Brain pericyte (primary cell): ENCODE measurements at places on chromosomes 6 and 20.

DNA sequence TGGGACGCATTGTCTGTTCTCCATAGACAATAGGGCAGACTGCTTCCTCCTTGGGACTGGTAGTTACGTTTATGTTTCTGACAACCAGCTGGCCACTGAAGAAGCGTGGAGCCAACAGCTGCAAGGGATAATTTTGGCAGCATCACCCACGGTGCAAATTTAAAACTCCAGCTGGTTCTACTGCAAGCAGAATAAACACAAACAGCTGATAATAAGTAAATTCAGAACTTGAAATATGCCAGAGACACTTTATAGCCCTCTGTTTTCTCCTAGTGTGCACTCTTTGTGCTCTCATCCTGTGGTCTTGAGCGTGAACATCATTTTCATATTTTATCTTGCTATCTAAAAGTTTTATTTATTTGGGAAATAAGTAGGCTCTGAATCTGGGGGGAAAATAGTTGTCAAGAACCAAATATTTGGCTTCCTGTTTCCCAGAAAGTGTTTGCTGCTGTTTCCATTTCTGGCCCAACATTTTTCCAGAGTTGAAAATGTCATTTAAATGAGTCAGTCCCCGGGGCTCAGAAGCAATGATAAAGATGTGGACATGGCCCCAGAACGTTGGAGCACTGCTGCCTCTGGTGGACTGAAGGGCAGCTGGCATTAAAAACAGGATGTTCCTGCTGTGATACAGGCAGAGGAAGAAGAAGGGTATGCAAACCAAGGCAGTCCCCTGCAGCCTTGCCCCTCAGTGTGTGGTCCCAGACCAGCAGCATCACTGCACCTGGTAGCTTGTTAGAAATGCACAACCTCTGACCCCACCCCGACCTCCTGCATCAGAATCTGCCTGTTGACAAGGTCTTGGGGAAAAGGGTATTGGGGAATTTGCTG, 12.5 kb upstream of the THBD start:
- DNase-seq: no peak

- DNase-seq: no peak
Observed at GRCh38 chr6:44309092-44309491, 4.1 kb downstream of the AARS2 start.

- DNase-seq: no peak
Observed at GRCh38 chr20:52082612-52083011, 109.0 kb downstream of the ZFP64 start.

DNA sequence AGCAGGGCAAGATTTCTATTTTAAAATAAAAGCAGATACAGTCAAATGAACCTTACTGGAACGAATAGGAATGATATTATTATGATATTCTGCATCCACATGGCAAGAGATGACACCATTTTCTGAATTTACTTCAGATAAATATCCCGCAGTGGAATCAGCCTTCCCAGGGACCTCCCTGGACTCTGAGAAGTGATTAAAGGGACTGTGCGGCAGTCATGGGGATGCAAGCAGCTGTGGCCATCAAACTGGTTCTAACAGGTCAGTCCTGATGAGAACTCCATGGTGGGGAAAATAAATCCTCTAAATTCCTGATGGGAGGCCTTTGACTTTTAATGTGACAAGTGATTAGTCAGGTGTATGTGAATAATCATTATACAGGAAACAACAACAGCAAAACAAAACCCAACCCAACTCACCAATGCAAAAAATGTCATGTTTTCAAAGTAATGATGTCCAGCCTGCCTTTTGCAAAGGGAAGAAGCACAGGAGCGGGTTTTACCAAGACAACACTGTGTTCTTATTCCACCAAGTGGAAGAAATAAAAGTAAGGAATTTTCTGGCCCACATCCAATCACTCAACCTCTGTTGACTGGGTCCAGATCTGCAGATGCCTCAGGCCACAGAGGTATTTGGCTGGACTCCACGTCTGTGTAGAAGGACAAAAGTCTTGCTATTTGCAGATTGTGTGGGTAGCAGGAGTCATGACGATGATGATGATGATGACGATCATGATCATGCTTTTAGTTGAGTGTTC, 61.9 kb upstream of the CITED2 start:
- no peak for DNase-seq

GRCh38 chr20:52346797-52347196, 155.2 kb upstream of the ZFP64 start:
- DNase-seq: no peak

GRCh38 chr6:48068278-48069251, 42.4 kb downstream of the PTCHD4 start:
- no peak for DNase-seq

GRCh38 chr6:100176951-100177710, 183.1 kb upstream of the MCHR2 start:
- DNase-seq: no peak

GRCh38 chr6:36187446-36187845, 9.1 kb upstream of the BRPF3 start:
- no peak for DNase-seq

DNA sequence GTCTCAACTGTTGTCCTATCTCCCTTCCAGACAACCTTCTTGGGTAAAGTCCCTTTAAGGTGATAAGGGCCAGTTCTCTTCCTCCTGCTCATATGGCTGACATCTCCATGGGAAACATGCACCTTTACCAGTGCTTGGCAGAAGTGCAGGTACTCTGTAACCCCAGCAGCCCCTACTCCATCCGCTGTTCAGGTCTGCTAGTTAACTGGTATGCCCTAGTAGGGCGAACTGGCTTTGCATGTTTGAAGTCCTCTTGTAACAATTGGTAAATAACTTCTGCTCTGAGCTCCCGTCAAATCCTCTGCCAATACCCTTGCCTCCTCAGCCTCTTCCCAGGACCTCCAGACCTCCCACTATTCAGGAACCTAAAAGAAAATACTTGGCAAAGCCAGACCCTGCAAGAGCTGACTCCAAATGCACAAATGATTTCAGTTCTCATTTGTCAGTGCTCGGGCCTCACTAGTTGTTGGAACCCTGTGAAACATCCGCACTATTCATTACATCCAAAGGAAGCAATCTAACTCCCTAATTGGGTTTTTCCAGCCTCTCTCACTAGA, 703.7 kb downstream of the MAFB start:
- no peak for DNase-seq

- no peak for DNase-seq
Observed at GRCh38 chr20:41424546-41424945, 57.9 kb upstream of the EMILIN3 start.

DNA sequence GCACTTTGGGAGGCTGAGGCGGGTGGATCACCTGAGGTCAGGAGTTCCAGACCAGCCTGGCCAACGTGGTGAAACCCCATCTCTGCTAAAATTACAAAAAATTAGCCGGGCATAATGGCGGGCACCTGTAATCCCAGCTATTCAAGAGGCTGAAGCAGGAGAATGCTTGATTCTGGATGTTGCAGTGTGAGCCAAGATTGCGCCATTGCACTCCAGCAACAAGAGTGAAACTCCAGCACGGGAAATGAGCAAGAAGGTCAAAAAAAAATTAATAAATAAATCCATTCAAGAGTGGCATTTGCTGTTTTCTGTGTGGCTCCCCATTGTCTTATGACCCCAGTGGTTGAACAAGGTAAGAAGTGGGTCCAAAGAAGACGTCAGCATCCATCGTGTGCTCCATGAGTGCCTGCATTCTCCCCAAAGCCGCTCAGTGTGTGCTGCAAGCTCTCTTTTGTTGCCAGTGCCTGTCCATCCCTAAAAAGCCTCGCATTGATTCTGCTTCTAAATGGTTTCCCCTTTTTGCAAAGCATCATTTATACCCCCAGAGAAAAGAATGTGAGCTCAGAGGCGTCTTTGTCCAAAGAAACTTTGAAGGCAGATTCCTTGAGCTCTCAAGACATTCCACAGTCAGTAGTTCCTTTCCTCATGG, 38.8 kb upstream of the MAP3K4 start:
- DNase-seq: no peak

DNA sequence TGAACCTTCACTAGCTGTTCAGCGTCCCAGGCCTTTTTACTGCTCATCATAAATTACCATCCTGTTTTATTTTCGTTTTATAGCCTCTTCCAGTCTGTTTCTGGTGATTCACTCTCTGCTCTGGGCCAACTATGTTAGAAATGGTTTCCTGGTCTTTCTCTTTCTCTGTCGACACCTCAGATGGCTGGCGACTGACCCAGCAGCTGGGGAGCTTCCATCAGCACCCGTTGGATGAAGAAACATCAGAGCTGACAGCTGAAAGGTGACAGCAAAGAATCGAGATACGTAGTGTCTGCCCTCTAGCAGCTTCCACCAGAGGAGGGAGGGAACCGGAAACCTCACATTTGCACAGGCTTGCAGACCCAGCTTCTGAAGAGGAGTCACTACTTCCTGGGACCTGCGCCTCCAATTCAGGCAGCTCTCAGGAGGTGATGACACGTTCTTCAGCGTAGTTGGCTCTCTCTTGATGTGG, 82.9 kb upstream of the MLN start:
- DNase-seq: no peak

GRCh38 chr20:12203981-12204380, 286.3 kb downstream of the BTBD3 start:
- no peak for DNase-seq

DNA sequence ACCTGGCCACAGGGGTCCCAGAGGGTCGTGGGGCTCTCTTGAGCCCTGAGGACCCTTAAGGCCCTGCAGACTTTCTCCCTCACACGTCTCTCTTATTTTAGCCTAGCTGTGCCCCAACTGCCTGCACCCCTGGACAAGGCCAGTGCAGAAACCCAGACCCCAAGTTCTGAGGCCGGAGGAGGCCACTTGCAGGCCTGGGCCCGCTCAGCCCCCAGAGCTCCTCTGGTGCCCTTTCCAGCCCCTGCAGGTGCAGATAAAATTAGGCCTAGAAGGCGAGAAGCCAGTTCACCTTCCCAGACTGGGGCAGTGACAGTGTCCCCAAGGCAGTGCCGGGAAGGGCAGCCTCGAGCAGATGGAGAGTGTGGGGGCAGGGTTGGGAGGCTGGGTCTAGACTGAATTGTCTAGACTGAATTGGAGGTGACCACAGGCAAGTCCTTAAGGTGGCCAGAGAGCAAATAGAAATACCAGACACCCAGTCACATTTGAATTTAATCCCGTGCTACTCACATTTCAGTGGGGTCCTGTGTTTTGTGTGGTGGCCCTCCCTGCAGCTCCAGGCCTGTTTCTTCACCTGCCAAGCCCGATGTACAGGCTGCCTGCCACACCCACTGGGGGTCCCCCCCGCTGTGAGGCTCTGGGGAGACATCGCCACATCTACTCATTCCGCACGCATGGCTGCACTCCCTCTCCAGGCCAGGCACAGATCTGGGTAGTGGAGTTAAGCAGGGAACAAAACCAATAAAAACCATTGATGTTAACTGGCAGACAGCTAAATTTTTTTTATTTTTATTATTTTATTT, 8.6 kb upstream of the IP6K3 start:
- DNase-seq: no peak

- DNase-seq: no peak
Observed at GRCh38 chr6:122719176-122719575, 60.3 kb upstream of the FABP7 start.

DNA sequence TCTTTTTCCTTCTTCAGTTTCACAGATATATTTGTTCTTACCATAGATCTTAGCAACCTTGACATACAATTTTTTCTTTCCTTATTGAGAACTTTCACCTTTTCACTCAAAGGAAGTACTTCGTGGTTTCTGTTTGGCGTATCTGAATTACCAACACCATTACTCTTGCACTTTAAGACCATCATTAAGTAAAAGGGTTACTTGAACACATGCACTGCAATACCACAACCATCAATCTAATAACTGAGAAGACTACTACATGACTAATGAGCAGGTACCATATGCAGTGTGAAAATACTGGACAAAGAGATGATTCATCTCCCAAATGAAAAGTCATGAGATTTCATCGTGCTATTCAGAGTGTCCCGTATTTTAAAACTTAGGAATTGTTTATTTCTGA, 21.7 kb upstream of the SENP6 start:
- DNase-seq: no peak

DNA sequence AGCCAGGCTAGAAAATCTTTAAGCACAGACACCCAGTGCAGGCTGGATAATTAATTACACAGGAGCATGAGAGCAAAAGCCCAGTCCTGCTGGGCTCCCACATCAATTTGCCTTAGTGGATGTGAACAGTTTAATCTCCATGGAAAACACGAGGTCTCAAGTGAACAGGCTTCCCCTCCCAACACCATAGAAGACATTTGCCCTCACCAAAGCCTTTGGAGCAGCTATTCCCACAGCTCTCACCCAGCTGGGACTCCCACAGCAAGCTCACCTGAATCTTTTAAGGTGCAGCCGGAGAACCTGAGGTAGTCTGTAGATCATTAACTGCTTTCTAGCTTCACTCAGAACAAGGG, 12.0 kb downstream of the TOMM6 start:
- DNase-seq: no peak

DNA sequence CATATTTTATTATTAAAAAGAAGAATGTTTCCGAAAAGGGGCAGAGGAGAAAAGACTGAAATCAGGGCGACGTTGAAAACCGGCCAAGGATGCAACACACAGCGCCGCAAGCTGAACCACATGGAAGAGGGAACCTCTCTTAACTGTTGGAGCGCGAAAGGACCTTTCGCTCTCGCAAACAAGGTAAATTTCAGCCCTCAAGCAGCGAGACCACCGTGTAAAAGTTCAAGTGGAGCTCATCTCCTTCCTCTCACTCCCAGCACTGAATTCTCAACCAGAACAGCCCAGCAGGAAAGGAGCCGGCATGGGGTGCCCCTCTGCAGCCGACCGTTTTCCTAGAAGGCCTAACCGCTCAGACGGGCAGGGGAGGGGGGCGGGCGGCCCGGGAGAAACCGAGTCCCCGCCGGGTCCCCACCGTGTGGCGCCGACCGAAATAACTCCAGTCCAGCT, 621 bp downstream of the GPR63 start:
- DNase-seq: no peak

GRCh38 chr6:6964675-6965074, 143.1 kb upstream of the RREB1 start:
- DNase-seq: no peak

DNA sequence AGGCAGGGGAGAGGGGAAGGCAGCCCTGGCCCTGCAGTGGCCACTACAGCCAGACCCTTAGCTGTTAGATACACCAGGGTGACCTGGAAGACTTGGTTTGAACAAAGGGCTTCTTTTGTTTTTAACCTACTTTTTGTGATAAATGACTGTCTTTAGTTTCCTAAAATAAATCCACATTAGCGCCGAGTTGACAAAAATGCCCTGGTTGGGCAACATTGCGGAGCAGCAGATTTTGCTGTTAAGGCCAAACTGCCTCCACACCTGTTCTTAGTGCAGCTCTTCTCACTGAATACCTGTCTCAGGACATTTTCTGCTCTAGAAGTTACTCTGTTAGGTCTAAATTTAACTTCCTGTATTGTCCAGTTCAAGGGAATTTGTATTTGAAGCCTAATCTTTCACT, 42.7 kb downstream of the FAM50B start:
- DNase-seq: no peak
